Frontal cortex (tissue), 4 donors: ENCODE measurements at places on chromosomes 7 and 10. TPM values are rescaled to one million over a fixed set of nuclear protein-coding genes. Genes with fewer than 3 reads are reported as not detected.

DNA sequence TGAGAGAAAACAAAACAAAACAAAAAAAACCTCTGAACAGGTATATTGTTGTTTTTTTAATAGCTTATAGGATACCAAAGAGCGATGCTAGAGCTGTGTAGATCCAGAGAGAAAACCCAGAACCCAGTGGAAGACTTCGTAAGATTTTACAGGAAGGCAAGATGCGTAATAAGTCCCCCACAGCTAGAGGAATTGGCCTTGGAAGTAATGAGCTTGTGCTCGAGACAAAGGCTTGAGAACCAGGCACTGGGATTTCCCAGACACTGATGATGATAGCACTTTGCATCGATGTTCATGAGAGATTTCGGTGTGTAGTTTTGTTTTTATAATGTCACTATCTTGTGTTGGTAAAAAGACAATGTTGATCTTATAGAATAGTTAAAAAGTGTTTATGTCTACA lies 821.5 kb upstream of the IGFBP3 start:
- DNase-seq, result no peak

DNA sequence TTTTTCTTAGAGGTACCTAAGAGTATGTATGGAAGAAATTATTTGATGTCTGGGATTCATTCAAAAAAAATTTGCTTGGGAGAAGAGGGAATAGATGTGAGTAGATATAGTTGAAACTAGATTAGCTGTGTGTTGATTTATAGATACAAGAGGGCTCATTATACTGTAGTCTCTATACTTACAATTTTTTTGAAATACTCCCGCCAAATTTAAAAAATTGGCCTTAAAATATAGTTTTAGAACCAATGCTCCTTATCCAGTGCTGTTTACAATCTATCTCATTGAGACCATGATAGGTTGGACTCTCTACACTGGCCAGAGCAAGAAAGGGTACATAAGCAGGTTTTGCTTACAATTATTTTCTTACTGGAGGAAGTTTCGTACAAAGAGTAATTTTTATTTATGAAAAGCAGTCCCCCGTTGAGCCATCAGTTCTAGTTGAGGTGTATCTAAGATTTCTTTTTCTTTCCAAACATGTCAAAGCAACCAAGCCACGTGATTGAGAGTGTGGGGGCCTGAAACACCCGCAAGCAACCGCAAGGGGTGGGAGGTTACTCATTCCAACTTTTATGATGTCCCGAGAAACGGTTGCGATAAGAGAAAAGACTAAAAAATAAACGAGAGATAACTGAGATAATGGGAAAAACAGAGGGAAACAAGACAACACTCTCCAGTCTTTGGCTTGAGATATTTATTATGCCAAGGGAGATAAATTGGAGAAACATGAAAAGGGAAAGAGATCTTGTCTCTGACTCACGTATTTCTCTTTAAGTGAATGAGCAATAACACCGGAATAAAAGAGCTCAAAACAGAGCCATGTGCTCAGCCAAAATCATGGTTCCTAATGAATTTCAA lies 729.2 kb downstream of the LRMDA start:
- DNase-seq, result no peak

GRCh38 chr7:151810441-151811232 lies 66.3 kb downstream of the PRKAG2 start:
- DNase-seq, result no peak

GRCh38 chr10:50883629-50884028 lies 1.8 kb downstream of the A1CF start:
- no peak for DNase-seq

DNA sequence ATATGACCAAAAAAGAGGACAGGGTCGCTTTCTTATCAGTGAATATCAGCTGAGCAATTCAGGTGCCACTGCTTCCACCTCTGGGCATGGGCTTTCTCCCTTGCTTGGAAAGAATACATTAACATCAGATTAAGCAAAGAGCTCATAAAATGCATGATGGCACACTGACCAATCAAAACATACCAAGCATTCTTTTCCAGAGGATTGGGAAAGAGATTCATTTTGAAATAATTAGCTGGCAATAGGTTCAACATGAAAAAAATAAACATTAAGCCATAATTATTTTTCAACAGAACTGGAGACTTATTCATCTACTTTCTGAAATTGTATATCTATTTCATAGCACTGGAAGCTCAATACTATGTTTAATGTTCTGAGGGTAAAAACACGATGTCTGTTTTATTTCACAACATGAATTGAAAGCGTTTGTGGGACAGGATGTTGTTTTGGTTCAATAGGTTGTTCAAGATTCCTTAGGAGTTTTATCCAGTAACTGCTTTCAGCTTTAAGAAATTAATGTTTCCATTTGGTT lies 53.2 kb downstream of the TFAM start:
- no peak for DNase-seq

The ZNF853 gene
- 23.6 TPM for total RNA-seq
